Left cardiac atrium (tissue), 4 donors: ENCODE measurements at places on chromosomes 6 and 20. TPM values are rescaled to one million over a fixed set of nuclear protein-coding genes. Genes with fewer than 3 reads are reported as not detected.

Gene ZNF831
- 0.47 TPM for total RNA-seq

Gene PRPH2
- 1.2 TPM for total RNA-seq

Gene OVOL2
- total RNA-seq: not detected

Gene HEY2
- 2.5 TPM for total RNA-seq

Gene KCNK5
- 1.2 TPM for total RNA-seq

Gene CLPSL2
- not detected for total RNA-seq

Gene FOXS1
- total RNA-seq: 3.1 TPM
